ENCODE measurements at places on chromosomes 13 and 19.

- no peak for DNase-seq
Measured at GRCh38 chr13:46114613-46115012, 9.8 kb upstream of the CPB2 start.

DNA sequence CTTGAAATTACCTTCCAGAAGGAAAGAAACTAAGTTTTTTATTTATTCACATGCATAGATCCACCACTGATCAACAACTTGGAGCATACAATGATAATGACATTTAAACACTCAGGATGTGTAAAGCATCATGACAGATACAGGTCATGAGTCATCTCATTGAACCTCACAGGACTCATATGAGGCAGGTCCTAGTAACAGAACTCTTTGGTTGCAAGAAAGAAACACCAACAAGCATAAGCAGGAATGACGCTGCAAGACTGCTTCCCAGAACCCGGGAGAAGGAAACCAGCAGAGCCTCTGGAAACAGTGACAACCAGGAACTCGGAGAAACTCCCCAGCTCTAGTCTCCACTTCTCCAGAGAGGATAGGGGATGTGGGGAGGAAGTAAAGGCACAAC lies 60.8 kb upstream of the IPO5 start:
- no peak for DNase-seq

GRCh38 chr13:30865123-30866049 lies 40.7 kb upstream of the MEDAG start:
- peak; percentile 70 for DNase-seq

GRCh38 chr13:113220141-113220598 lies 10.8 kb downstream of the CUL4A start:
- DNase-seq: no peak

DNA sequence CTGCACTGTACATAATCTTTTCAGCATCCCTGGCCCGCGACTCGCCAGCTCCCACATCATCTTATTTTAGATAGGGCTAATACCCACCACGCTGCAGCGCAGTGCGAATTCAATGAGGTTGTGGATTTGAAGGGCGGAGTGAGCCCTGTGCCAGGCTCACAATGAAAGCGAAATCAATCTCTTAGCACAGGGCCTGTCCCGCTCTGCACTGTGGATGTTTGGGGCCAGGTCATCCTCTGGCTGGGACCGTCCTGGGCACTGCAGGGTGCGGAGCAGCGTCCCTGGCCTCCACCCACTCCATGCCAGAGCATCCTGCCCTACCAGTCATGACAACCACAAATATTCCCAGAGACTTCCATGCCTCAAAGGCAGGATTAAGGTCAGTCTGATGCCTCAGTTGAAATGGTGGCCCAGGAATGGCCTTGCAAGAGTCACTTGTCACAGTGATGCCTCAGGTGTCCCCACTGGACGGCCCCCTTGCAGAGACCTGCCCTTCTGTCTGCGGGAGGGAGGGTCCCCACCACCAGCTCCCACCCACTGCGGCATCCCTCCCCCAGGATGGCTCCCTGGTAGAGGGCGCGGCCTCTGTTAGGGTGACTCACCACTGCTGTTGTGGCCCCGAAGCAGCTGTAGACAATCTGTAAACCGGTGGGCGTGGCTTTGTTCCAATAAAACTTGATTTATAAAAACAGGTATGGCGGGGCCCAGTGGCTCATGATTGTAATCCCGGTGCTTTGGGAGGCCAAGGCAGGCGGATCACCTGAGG lies 5.6 kb downstream of the UHRF1 start:
- DNase-seq: peak; percentile 79

- no peak for DNase-seq
Measured at GRCh38 chr19:32322541-32322940, 22.9 kb upstream of the ZNF507 start.

- no peak for DNase-seq
Measured at GRCh38 chr13:41681587-41681986, 224.2 kb downstream of the RGCC start.

GRCh38 chr19:16283210-16284061 lies 41.2 kb upstream of the KLF2 start:
- DNase-seq: peak; percentile 86

DNA sequence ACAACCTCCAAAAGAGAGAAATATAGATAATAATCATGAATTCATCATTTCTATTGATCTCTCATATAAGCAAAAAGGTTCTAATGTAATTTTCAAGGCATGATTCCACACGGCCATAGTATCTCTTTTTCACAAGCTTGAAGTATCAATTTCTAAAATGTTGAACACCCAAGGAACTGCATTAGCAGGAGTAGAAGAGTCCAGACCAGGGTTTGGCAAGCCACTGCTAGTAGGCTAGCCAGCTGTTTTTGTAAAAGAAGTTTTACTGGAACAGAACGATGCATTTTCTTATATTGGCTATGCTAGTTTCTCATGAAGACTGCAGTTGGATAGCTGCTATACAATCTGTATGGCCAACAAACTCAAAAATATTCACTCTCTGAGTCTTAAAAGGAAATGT lies 481.5 kb upstream of the MIR17HG start:
- no peak for DNase-seq

GRCh38 chr19:5456841-5457200 lies 1.6 kb downstream of the ZNRF4 start:
- DNase-seq: no peak

- no peak for DNase-seq
Measured at GRCh38 chr13:25872481-25873241, 179.2 kb downstream of the SHISA2 start.

- DNase-seq: no peak
Measured at GRCh38 chr13:38819053-38819452, 132.2 kb downstream of the FREM2 start.

GRCh38 chr19:4635754-4636116 lies 3.6 kb upstream of the TNFAIP8L1 start:
- DNase-seq: no peak

- no peak for DNase-seq
Measured at GRCh38 chr13:48600374-48601364, 53.1 kb upstream of the CYSLTR2 start.

DNA sequence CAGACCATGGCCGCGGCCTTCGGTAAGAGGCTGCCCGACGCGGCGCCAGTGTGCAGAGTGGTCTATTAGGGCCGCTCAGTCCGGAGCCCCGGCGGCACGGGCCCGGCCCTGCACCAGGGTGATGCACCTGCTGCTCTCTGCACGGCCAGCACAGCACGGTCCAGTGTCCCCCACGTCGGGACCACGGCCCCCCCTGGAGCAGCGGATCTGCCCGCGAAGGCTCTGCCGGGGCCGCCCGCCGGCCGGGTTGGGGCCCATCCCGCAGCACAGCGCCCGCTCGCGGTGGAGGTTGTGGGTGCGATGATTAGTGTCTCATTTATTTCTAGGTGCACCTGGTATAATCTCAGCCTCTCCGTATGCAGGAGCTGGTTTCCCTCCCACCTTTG lies 7.9 kb downstream of the PTBP1 start:
- peak; percentile 54 for DNase-seq

DNA sequence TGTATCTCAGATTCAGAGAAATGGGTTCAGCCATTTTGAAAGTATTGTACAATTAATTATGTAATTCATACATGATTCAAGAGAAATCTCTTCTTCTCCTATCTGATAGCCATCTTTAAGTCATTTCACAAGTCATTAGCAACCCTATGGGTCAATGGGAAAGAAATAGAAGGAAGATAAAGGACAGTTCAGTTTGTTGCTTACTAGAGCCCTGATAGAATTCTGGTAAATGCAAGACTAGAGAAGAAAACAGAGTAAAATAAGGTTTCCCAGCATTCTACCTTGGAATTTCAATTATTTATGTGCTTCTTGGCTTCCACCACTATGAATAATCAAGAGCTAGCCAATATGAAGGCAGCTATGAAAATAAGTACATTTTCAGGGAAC lies 117.7 kb downstream of the LHFPL6 start:
- DNase-seq: no peak

- DNase-seq: no peak
Measured at GRCh38 chr19:14762111-14762510, 16.2 kb downstream of the ADGRE2 start.

DNA sequence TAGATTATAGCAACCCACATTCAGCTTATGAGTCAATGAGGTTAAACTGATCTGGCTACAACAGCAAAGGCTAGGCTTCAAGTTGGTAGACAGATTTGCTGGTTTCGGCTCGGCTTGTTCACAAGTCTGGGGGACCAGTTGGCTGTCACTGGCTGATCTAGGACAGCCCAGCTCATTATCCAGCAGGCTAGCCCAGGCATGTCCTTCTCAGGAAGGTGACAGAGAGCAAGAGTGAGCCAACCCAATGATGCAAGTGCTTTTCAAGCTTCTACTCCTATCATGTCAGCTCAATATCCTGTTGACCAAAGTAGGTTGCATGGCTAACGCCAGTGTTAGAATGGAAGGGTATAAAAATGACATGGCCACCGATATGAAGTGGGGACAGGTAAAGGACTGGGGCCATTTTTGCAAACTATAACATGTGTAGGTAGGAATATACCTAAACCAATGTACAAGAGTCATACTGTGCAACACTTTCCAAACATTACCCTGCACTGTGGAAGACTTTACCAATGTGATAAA lies 220.9 kb upstream of the SOX21 start:
- DNase-seq: no peak
